ENCODE measurements at places on chromosomes 13 and 19.

- no peak for DNase-seq
Observed at GRCh38 chr19:56875717-56876116, 35.2 kb upstream of the PEG3 start.

DNA sequence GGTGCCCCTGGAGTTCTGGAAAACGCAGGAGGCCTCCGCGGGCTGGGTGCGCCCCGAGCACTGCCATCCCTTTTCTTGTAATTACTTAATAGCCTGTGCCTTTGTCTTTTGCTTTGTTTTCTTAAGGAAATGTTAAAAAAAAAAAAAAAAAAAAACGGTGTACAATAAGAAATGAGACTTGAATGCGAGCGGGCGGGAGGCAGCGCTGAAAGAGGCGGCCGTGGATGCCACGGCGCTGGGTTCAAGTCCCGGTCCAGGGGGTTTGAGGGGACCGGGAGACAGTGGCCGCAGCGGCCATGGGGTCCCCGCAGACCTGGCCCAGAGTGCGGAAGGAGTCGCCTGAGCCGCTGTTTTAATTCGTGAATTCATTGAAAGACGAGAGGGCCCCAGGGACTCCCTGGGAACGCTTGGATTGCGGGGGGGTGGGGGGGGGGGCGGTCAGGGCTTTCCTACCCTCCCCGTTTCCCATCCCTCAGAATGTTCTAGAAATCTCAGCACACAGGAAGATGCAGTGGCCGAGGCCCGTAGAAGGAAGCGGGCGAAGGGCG is 349.2 kb upstream of the ARGLU1 start:
- peak; percentile 46 for DNase-seq

GRCh38 chr19:48966541-48967345 is 1.6 kb downstream of the FTL start:
- DNase-seq, result no peak

DNA sequence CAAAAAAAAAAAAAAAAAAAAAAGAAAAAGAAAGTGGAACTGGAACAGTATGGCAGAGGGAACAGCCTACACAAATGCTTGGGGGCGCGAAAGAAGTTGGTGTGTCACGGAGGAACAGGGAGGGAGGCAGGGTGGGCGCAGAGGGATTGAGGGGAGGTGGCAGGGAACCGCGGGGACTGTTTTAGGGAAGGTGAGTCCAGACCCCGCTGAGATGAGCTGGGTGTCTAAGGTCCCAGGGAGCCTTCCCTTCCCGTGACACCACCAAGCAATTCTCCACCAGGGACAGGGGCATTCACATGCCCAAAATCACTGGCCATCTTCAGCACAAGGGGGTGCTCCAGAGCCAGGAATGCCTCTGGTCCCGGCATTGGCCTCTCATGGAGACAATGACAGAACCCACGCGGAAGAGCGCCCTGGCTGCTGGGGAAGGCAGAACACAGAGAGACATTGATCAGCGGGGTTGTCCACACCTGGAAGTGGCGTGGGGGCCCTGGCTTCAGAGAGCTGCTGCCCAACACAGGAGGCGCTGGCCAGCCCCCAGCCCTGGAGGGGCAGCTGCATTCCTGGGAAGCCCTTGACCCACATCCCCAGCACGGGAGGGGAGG is 6.9 kb downstream of the PEAK3 start:
- DNase-seq, result peak; percentile 87

DNA sequence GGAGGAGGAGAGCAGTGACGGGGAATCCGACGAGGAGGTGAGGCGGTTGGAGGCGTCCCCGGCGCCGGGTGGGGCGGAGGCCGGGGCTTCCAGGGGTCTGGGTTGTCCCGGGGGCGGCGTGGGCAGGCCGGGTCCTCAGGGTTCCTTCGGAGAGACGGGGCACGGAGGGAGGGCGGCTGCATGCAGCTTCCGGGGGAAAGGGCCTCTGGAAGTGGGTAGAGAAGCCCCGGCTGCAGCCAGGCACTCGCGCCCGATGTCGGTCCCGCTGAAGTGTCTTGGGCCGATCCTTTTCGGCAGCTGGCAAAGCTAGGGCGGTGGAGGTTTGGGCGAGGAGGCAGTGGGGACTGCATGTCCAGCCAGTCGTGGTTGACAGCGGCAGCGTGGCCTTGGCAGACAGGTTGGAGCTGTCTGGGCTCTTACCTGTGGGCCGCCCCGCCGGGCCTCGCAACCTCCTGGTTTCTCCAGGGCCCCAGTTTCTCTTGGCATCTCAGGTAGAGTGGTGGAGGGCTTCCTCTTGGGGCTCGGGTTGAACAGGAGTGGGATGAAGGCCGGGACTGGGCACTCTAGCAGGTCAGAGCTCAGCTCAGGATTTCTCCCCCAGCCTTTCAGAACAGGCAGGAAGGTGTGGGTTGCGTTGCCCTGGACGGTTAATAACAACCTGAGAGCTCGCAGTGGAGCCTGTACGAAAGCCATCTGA is 690 bp downstream of the KMT2B start:
- peak; percentile 37 for DNase-seq

DNA sequence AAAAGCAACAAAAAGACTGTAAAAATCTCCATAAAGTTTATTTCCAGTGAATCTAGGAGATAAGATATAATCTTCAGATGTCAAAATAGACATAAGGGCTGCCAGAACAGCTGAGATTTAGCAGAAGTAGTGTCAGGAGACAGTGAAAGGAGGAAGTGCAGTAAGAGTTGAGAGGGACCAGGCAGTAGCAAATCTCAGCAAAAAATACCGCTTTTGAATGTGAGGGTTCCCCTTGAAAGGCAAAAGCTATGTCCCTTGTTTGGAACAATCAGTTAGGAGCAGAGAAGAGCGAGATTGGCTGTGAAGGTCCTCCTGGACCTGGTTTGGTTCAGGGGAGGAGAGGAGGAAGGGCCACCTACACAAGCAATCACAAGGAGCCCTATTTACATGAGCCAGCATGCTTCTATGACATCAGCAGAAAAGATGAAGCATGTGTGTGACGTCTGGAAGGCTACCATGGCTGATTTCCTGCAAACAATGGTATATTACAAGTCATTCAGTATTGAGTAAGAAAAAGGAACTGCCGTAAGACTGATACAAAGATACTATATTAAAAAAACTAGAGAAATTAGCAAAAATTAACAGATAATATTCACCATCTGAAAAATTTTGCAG is 98.9 kb upstream of the SIAH3 start:
- DNase-seq, result no peak

DNA sequence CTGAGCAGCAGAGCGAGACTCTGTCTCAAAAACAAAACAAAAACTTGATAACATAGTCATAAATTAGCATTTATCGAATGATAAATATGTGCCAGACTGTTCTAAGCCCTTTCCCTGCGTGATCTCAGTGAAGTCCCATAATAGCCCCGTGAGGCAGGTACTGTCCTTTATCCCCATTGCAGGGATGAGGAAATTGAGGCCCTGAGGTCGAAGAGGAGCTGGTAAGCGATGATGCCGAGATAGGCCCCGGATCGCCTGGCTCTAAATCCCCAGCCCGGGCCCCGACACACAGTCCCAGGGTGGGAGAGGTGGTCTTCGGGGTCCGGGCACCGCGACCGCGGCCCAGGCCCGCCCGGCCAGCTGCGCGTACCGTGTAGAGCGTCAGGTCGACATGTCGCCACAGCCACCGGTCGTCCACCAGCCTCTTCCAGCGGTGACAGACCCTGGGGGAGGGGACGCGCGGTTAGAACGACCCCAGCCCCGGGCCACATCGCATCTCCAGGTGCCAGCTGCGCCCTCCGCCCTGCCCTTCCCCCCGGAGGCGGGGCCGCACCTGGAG is 625 bp downstream of the FBXL12 start:
- no peak for DNase-seq

GRCh38 chr13:86710013-86710412 is 910.8 kb upstream of the SLITRK6 start:
- DNase-seq, result no peak

GRCh38 chr13:22278336-22278929 is 607.6 kb downstream of the FGF9 start:
- peak; percentile 71 for DNase-seq

DNA sequence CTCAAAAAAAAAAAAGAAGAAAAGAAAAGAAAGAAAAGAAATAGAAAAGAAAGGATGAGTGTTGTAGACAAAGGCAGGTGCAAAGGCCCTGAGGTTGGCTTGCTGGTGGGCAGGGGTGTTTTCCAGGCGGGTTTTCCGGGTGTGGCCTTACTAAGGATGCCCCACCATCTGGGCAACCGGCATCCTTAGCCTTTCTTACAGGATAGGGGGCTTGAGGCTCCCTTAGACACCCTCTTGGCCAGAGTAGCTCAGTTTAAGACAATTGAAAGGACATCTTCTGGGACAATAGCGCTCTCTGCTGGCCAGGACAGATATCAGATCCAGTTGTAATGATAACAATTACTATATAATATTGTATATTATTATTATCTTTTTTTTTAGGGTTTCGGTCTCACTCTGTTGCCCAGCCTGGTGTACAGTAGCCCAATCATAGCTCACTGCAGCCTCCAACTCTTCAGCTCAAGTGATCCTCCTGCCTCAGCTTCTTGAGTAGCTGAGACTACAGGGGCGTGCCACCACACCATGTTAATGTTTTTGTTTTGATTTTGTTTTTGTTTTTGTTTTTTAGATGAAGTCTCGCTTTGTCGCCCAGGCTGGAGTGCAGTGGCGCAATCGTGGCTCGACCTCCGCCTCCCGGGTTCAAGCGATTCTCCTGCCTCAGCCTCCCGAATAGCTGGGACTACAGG is 1.4 kb upstream of the QTRT1 start:
- peak; percentile 92 for DNase-seq

GRCh38 chr19:16892436-16892835 is 3.6 kb downstream of the F2RL3 start:
- no peak for DNase-seq

DNA sequence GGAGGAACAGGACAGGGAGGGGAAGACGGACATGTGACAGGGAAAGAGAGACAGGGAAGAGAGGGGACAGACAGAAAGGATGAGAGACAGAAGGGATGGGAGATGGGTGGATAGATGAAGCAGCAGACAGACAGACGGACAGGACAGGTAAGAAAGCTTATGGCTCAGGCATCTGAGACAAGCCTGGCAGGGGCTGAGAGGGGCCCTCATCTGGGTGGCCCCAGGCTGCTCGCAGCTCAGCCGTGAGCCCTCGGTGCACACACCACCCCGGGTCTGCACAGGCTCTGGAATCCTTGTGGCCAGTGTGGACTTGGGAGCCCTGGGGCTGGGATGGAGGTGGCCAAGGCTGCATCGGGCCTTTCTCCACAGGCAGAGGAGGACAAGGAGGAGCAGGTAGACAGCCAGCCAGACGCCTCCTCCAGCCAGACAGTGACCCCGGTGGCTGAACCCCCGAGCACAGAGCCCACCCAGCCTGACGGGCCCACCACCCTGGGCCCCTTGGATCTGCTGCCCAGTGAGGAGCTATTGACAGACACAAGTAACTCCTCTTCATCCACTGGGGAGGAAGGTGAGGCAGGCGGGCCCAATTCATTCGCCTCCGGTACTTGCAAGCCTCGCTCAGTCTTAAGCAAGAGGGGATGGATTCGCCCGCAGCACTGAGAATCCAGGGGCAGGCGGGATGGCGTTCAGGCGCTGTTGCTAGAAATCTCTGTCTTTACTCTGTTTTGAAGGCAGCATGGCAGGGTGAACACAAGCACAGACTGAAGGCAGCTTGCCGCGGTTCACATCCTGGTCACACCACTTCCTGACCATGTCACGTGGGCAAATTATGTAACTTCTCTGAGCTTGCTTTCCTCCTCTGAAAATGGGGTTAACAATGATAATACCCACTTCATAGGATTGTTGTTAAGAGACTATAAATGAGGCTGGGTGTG is 14.0 kb downstream of the GRAMD1A start:
- no peak for DNase-seq

- DNase-seq, result no peak
Observed at GRCh38 chr13:25295701-25296100, 5.7 kb upstream of the NUP58 start.

Measured in GM23338 (cell line).